ENCODE measurements at places on chromosomes 2 and 18. TPM values are rescaled to one million over a fixed set of nuclear protein-coding genes. Genes with fewer than 3 reads are reported as not detected.

DNA sequence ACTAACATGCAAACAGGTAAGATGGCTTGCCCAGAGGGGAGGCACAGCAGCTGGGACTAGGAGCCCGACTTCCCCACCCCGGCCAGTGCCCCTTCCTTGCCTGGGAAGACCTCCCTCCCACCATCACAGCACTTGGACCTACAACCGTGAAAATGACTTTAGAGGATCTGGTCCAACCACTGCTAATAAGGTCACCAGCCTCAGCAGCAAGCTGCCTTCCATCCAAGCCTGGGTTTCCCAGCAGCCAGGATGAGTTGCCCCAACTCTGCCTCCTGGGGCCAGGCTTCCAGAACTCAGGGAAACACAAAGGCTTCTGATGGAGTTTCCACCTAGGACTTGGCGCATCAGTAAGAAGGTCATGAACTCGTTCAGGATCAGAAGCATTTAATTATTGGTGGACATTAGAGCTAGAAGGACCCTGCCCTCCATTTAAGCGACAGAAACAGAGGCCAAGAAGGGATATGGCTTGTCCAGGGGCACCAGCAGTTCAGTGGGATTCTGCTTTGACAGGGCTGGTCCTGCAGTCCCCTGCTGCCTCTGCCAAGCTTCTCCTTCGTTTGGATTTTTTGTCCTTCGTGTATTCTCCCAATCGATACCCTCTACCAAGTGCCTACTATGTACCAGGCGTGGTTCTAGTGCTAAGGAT is 403.0 kb upstream of the ID2 start:
- no peak for DNase-seq

DNA sequence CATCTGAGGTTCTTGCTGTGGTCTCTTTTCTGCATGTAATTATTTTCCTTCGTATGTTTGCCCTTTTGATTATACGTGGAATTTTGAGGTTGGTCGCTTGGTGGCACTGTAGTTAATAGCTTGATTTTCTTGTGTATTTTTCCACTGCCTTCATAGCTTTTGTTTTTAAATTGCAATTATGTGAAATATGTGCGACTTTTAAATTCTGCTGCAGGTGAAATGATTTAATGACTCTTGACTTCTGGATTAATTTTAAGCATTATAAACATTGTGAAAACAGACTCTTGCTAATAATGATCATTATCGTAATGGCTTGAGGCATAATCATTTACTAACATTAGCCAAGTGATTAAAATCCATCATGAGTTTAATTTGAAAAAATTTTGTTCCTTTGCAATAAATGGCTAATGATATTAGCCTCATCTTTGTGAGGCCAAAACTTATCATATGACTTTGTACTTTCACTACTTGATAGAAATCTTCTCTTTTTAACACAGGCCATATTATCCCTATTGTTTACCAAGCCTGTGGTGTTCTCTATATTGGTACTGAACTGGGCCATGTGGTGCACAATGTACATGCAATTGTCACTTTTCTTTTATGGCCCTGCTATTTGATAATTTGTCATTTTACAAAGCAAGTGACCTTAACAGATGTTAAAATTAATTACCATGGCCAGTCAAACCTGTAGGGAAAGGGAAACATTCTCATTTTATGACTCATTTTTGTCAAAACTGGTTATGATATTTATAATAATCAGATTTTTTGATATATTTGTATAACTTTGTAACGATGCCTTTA is 62.8 kb upstream of the NEUROD1 start:
- DNase-seq = no peak

- DNase-seq = no peak
Observed at GRCh38 chr2:201786471-201786870, 5.7 kb upstream of the ALS2 start.

GRCh38 chr2:35160871-35161270 is 1194.7 kb upstream of the CRIM1 start:
- DNase-seq = no peak

Gene LRRC30
- not detected for total RNA-seq

Gene MC5R
- 2.2 TPM for total RNA-seq

Gene SRD5A2
- not detected for total RNA-seq

Gene NAT8
- total RNA-seq = not detected
